ENCODE measurements at places on chromosomes 5 and 9.

GRCh38 chr9:7760014-7760415 is 39.6 kb downstream of the DMAC1 start:
- no peak for DNase-seq

GRCh38 chr5:40386289-40386688 is 293.4 kb upstream of the PTGER4 start:
- DNase-seq = no peak

- no peak for DNase-seq
Observed at GRCh38 chr5:67581203-67581602, 384.6 kb upstream of the CD180 start.

- peak; percentile 6 for DNase-seq
Observed at GRCh38 chr9:752201-752600, 89.3 kb upstream of the DMRT1 start.

DNA sequence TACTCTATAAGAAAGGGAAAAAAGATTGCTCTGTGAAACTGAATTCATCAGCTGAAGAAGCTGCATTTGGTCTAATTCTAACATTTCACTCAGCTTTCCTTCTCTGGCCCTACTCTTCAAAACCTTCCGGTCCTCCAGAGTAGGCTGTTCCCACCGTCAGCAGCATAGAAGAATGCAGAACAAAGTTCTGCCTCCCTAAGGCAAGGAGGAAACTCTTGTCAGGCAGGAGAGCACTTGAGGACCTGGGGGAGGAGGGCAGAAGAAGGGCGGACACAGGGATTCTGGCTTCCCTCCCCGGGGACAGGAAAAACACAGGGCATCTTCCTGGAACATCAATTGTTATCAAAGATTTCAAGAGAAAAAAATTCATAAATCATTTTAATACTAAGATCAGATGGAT is 69.2 kb upstream of the SHB start:
- no peak for DNase-seq

DNA sequence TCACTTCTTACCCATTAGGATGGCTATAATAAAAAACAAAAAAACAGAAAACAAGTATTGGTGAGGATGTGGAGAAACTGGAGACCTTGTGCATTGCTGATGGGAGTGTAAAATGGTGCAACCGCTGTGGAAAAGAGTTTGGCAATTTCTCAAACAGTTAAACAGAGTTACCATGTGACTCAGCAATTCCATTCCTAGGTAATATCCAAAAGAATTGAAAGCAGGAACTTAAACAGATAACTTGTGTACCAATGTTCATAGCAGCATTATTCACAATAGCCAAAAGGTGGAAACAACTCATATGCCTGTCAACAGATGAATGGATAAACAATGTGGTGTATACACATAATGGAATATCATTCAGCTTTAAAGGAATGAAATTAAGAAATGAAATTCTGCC is 28.9 kb downstream of the DCP2 start:
- DNase-seq = no peak

DNA sequence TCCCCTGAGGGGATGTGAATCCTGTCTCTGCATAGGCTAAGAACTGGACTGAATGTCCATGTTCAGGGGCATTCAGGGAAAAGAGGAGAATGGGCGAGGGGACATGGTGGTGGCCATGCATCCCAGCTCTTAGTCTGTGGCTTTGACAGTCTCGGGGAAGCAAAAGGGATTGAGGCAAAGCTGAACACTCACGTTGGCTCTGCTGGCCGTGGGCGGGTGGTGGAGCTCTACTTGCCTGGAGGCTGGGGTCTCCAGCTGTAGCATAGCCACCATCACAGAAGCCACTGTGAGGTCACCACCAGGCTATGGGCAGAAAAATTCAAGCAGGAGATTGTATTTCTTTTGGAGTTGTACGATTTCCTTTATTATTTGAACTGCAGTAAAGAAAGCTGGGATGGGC is 4.1 kb downstream of the GARIN3 start:
- DNase-seq = no peak

- no peak for DNase-seq
Observed at GRCh38 chr5:1476967-1477310, 31.7 kb upstream of the SLC6A3 start.

DNA sequence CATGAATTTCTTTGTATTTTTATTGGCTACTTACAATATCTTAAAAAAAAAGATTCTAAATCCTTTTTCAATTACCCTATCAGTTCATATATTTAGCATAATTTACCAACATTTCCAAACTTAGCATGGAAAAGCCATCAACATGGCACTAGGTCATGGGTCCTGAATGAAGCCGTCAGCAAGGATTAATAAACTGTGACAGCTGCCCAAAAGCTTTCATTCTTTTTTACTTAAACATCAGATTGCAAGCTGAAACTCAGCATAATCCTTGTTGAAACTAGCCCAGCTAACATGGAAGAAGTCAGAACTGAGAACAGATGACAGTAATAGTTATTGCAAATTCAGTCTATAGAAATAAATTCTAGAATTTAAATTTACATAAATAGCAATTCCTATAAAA is 209.8 kb downstream of the ADAMTS6 start:
- DNase-seq = peak; percentile 16

DNA sequence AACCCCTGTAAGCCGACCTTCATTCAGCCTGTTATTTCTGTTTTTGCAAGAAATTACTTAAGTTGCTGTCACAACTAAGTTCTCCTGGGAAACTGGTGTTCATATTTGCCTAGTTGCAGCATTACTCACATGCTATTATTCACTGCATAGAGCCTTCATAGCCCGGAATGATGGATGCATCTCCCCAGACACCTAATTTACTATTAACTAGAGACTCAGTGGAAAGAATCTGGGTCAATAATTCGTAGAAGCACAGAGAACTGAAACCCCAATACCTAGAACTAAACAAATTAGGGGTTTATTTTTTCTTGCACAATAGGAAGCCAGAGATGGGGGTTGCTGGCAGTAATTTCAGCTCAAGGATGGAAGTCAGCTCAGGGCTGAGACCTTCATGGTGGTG is 45.7 kb upstream of the FAM170A start:
- DNase-seq = no peak

DNA sequence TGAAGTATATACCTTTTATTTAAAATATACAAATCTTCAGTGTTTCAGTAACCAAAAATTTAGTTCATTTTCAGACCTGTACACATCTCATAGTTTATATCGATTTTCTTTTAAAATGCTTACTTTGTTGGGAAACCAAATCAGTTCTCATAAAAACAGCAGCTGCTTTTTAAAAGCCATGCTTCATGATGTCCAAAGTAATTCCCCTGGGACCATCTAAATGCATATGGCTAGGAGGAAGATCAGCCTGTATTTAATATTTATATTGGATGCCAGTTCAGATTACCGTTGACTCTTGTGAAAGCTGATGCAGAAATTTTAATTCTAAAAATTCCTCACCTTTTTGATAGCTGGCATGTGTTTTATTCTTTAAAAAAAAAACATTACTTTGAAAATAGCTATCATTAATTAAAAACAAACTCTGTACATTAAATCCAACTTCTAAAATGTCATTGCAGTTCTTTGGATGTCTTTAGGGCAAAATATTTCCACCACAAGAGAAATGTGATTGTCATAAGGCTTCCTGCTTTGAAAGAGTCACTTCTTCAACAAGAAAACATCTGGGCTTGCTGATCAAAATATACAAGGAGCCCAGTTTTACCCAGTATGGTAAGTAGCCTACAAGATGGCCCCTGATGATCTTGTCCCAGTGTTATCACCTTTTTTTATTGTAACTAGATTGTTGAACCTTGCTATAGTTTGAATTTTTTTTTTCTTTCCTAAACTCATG is 1242.9 kb upstream of the CDH6 start:
- no peak for DNase-seq

DNA sequence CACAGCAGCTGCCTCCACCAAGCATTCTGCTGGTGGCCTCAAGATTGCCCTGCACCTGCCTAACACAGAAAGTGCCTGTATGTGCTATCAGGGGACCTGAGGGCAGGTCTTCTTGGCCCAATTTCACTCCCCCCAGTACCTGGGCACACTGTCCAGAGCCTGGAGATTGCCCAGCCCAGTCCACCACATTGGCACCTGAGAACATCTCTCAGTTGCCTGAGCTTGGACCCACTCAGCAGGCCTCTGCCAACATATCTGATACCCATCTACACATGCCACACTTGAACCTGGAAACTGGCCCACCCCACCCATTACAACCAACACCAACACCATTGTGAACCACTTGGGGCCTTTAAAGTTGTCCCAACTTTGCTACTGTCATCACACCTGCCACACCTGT is 1523.1 kb upstream of the CDH9 start:
- DNase-seq = no peak

DNA sequence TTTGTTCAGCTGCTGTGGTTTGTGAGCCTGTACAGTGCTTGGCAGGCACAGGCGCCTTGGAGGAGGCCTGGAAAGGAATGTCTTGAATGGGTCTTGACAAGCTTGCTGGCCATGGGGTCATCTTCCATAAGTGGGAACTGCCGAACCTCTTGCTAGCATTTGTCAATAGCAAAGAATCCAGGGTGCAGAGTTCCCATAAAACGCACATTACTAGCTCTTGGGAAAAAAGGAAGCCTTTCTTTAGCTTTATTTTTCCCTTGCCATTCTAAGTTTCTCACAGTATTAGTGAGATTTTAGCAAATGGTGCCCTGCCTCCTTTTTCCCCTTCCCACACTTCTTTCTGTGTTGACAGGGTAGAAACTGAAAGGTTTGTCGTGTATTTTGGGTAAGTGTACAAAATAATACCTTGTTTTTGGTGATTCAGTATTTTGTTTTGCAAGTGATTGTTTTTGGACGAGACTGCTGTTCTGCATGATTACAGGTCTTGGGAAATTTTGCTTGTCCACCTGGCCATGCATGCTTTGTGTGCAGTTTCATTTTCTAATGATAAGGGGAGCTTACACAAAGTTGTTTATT is 82.0 kb downstream of the ADGRV1 start:
- peak; percentile 52 for DNase-seq

DNA sequence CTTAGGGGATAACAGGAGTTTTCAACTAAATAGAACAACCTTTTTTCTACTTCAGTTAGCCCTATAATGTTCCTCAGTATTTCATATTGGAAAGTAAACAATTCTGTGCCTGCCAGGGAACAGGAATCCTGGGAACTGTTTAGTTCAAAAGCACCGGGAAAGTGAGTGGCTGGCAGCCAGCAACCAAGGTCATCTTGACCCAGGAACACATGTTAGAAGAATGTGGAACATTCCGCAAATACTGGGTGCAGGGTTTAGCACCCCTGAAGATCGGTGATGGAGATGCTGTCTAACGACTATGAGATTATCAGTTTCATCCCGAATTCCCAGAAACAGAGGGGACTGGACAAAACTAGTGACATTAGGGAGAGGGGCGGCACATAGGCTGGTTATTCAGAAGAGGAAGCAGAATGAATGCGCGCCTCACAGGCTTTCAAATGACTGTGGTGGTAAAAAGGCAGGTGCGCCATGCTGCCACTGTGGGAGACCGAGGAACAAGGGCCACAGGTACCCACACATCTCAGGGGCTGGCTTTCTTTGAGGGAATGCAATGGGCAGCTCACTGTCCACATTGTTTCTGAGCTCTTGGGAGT is 51.2 kb downstream of the IPPK start:
- DNase-seq = no peak

DNA sequence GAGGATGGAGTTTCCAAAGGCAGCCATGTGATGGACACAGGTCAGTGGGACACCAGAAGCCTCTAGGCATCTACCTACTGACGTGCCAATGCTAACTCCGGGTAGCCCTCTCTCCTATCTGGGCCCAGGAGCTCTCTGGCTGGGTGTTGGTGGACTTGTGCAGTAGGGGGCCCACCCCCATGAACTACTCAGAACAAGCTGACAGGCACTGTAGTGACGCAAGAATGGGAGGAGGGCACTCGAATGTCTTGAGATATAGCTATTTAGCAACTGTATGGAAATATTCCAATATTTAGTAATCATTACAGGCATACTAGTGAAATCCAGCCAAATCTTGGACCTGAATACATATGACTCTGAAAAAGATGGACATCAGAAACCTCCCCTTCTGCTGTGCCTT is 5.7 kb upstream of the DOCK2 start:
- no peak for DNase-seq

- no peak for DNase-seq
Observed at GRCh38 chr5:150624334-150625163, 15.9 kb upstream of the SYNPO start.

GRCh38 chr9:107784235-107784958 is 294.8 kb upstream of the KLF4 start:
- DNase-seq = peak; percentile 49

GRCh38 chr5:55877655-55878054 is 26.5 kb downstream of the IL31RA start:
- DNase-seq = no peak

DNA sequence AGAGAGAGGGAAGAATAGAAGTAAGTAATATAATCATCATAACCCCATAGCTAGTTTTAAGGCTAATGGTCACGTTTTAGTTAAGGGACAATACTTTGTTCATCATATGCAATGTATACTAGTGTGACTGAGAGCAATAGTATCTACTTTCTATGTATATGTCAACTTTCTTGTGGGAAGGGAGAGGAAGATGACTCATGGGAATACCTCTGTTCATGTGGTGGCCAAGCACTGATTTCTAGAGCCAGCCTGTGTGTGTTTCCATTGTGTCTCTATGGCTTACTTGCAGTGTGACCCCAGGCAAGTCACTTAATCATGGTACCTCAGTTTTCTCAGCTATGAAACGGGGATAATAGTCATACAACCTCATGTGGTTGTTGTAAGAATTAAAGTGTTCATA is 639.6 kb downstream of the CETN3 start:
- no peak for DNase-seq

- DNase-seq = no peak
Observed at GRCh38 chr5:36836831-36837230, 39.7 kb upstream of the NIPBL start.

DNA sequence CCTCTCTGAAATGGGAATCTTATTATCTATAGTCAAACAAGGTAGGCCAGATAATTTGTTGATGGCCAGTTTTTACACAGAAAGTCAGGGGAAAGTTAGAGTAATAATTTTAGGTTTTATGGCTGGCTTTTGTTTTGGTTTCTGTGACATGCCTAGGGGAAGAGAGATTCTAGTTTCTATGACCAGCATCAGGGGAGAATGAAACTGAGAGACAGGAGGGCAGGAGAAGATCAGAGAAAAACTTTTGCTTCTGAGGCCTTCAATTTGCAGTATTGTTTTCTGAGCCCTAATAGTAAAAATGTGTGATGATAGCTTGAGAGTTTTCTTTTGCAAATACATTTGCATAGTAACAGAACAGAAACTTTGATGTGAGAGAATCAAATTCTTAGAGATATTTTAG is 564.3 kb downstream of the ZNF608 start:
- no peak for DNase-seq

GRCh38 chr5:1139331-1140170 is 27.7 kb upstream of the SLC12A7 start:
- DNase-seq = no peak

DNA sequence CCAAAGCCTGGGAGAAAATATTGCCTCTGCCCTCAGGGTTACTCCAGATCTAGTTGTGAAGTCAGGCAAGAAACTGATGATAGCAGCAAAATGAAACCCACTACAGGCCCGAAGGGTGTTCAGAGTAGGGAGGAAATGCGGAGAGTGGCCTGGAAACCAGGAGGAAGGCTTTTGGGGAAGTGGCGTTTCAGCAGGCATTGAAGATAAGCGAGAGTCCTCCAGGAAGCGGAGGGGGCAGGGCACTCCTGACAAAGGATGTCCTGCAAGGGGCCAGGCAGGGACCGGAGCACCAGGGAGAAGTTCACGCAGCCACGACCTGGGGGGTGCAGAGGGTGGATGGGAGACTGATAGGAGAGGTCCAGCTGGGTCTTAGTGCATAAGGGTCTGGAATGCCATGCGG is 7.8 kb upstream of the FOXI1 start:
- no peak for DNase-seq

All from skin of body (tissue), 3 donors.